ENCODE measurements at places on chromosomes 4 and X.

DNA sequence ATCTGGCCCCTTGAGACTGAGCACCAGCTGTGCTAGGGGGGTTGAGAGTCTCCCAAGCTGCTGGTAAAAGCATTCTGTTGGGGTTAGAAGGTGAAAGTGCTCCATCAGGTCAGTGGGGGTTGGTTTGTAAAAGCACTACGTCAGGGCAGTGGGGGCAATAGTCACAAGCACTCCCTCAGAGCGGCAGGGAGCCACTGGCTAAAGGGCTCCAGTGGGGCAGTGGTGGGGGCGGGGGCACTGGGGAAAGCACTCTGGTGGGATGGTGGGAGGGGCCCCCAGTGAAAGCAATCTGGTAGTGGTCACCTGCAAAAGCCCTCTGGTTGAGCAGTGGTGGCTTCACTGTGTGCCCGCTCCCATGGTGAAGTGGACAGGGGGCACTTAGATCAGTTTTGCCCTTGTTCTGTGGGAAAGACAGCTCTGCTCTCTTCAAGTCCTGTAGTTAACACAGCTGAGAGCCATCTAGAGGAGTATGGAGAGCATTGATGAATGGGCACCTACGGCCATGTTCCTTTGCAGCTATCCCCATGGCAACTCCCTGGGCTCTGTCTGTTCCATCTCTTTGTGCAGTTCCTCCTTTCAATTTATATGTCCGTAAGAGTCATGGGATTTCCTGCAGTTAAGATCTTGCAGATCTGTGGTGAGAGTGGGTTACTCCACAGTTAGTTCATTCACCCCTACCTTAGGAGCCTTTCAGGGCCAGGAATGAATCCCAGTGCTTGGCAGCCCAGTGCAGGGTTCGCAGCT, 106.4 kb downstream of the SH3BGRL start:
- no peak overlapping the region for H3K27ac ChIP-seq
- H3K4me3 ChIP-seq, result no peak overlapping the region
- no peaks in the 10 kb centered on the region for H3K27me3 ChIP-seq
- no peak for DNase-seq
- H3K36me3 ChIP-seq, result no peaks in the 10 kb centered on the region
- H3K4me1 ChIP-seq, result no peaks in the 10 kb centered on the region

- no peak overlapping the region for H3K4me3 ChIP-seq
- H3K4me1 ChIP-seq, result no peaks in the 10 kb centered on the region
- no peaks in the 10 kb centered on the region for H3K27me3 ChIP-seq
- DNase-seq, result no peak
These were observed 280.5 kb upstream of the GATB start for GRCh38 chr4:152041295-152041694.

DNA sequence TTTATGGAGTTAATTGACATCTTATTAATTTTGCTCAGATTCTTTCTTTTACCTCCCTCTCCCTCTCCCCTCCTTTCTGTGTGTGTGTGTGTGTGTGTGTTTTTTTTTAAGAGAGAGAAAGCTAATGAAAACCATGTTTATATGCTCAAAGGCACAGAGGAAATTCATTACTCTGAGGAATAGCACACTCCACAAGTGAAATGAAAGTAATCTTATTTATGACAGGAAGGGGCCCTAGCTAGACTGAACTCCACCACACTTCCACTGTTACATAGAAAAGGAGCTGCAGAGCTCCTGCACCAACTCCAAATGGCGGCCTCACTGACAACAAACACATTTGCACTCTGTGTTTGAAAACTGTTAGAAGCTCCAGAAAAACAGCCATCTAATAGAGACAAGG, 150.6 kb downstream of the RASL11B start:
- H3K4me1 ChIP-seq, result no peaks in the 10 kb centered on the region
- H3K27me3 ChIP-seq, result no peaks in the 10 kb centered on the region
- H3K4me3 ChIP-seq, result no peak overlapping the region

DNA sequence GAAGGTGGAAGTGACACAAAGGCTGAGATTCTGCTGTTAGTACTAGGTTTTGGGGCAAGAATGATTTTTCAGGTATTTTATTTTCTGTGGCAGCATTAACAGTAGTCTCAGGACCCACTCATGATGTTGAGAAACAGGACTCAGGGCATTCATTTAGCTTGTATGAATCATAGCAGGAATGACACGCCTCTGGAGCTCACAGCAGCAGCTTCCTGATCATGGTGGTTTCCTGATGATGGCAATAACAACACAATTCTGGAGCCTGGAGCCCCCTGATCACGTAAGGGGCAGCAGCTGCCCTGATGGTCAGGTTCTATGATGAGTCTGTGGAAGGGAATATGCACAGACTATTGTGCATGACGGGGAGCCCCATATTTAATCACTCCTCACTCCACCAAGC, 47.0 kb downstream of the TASL start:
- H3K4me1 ChIP-seq, result no peaks in the 10 kb centered on the region
- H3K36me3 ChIP-seq, result no peaks in the 10 kb centered on the region
- H3K4me3 ChIP-seq, result no peak overlapping the region
- no peak for DNase-seq
- H3K27me3 ChIP-seq, result no peaks in the 10 kb centered on the region

- H3K27ac ChIP-seq, result no peak overlapping the region
- no peaks in the 10 kb centered on the region for H3K27me3 ChIP-seq
- DNase-seq, result no peak
- no peak overlapping the region for H3K4me3 ChIP-seq
- H3K36me3 ChIP-seq, result no peaks in the 10 kb centered on the region
These were observed 103.6 kb downstream of the FAM13A start for GRCh38 chr4:88953400-88953799.

- peaks cover under 1% of the 10 kb centered on the region for H3K27me3 ChIP-seq
- H3K36me3 ChIP-seq, result no peaks in the 10 kb centered on the region
- no peak for DNase-seq
- no peak overlapping the region for H3K4me3 ChIP-seq
- no peak overlapping the region for H3K27ac ChIP-seq
- no peaks in the 10 kb centered on the region for H3K4me1 ChIP-seq
These were observed 7.4 kb downstream of the SCD5 start for GRCh38 chr4:82791179-82791578.

DNA sequence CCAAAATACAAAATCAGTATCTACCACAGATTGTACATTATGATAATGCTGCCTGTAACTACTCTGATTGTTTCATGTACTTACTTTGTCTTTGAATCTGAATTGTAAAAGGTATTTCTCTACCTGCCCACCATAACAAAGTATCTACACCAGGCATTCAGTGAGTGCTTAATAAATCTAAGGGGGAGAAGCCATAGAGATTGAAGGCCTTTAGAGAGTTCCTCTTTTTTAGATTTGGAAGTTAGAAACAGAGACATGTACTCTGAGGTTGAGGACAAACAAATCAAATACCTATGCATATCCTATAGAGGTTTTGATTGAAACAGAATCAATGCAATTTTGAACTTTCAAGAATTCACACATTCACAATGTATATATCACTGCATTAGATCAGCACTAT, 42.7 kb downstream of the SAT1 start:
- H3K36me3 ChIP-seq, result no peaks in the 10 kb centered on the region
- H3K4me3 ChIP-seq, result no peak overlapping the region
- no peaks in the 10 kb centered on the region for H3K4me1 ChIP-seq
- no peak overlapping the region for H3K27ac ChIP-seq
- H3K27me3 ChIP-seq, result no peaks in the 10 kb centered on the region
- no peak for DNase-seq

DNA sequence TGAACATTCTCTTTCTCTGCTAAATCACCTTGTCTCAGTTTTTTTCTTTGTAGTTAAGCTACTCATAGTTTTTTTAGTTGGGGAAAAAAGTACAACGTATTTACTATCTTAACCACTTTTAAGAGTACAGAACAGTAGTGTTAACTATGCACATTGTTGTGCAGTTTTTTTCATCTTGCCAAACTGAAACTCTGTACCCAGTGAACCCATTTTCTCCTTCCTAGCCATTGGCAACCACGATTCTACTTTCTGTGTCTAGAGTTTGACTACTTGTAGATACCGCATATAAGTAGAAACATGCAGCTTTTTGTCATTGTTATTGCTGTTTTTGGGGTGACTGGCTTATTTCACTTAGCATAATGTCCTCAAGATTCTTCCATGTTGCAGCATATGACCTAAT, 10.0 kb downstream of the N4BP2 start:
- H3K27ac ChIP-seq, result no peak overlapping the region
- no peaks in the 10 kb centered on the region for H3K36me3 ChIP-seq
- no peak for DNase-seq
- H3K4me1 ChIP-seq, result peaks cover 5% of the 10 kb centered on the region
- no peak overlapping the region for H3K4me3 ChIP-seq

GRCh38 chr4:181682367-181683047, 560.7 kb upstream of the TENM3 start:
- no peaks in the 10 kb centered on the region for H3K4me1 ChIP-seq
- H3K27me3 ChIP-seq, result no peaks in the 10 kb centered on the region
- H3K4me3 ChIP-seq, result no peak overlapping the region
- H3K36me3 ChIP-seq, result no peaks in the 10 kb centered on the region

GRCh38 chr4:99572527-99573240, 1.9 kb upstream of the MTTP start:
- H3K4me3 ChIP-seq, result no peak overlapping the region
- no peaks in the 10 kb centered on the region for H3K4me1 ChIP-seq
- no peak overlapping the region for H3K27ac ChIP-seq
- DNase-seq, result no peak

DNA sequence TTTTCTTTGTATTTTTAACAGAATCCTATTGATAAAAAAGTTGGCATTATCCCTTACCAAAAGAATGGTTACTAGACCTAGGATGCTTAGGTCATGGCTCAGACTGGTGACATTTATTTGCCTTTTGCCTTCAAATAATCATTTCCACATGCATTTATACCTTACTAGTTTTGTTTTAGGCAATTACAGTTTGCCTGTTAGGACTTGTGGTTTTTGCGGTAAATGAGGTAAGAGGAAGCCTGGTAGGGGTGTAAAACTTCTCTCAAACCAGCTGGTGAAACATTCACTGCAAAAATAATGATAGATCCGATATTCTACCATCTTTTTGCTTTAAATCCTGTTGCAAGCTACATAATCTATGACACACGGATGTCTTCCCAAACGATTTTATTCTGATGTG, 12.1 kb downstream of the LAMP2 start:
- no peak for DNase-seq
- H3K36me3 ChIP-seq, result no peaks in the 10 kb centered on the region
- no peak overlapping the region for H3K27ac ChIP-seq
- no peaks in the 10 kb centered on the region for H3K27me3 ChIP-seq

DNA sequence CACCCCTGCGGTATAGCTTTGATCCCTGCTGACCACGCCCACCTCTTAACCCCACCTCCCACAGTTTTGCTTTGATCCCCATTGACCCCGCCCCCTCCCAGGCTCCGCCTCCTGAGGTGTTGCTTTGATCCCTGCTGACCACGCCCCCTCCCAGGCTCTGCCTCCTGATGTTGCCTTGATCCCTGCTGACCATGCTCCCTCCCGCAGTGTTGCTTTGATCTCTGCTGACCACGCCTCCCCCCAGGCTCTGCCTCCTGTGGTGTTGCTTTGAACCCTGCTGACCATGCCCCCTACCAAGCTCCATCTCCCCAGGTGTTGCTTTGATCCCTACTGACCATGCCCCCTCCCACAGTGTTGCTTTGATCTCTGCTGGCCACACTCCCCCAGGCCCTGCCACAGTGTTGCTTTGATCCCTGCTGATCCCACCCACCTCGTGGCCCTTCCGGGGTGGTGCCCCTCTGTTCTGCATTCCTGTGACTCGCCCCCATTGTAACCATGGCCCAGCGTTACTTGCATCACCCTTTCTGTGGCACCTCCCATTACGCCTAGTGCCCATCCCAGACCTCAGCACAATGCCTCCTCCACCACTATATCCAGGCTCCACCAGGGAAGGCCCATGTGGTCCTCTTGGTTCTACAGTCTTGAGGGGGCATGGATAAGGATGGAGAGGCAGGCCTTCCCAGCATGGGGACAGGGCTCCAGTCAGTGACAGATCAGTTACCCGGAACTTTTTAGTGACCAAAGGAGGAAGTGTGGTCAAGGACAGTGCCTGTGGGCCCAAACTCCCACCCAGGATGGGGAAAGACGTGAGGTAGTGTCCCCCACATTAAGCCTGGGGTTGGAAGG, 70.8 kb downstream of the ADRA2C start:
- no peak overlapping the region for H3K4me3 ChIP-seq
- no peak for DNase-seq
- H3K36me3 ChIP-seq, result no peaks in the 10 kb centered on the region
- no peaks in the 10 kb centered on the region for H3K27me3 ChIP-seq

GRCh38 chrX:40392599-40392998, 188.2 kb upstream of the ATP6AP2 start:
- no peaks in the 10 kb centered on the region for H3K27me3 ChIP-seq
- H3K4me1 ChIP-seq, result no peaks in the 10 kb centered on the region
- H3K27ac ChIP-seq, result no peak overlapping the region
- H3K4me3 ChIP-seq, result no peak overlapping the region

GRCh38 chr4:160872491-160872890, 1291.3 kb downstream of the FSTL5 start:
- H3K27me3 ChIP-seq, result no peaks in the 10 kb centered on the region
- H3K36me3 ChIP-seq, result no peaks in the 10 kb centered on the region
- H3K27ac ChIP-seq, result no peak overlapping the region

DNA sequence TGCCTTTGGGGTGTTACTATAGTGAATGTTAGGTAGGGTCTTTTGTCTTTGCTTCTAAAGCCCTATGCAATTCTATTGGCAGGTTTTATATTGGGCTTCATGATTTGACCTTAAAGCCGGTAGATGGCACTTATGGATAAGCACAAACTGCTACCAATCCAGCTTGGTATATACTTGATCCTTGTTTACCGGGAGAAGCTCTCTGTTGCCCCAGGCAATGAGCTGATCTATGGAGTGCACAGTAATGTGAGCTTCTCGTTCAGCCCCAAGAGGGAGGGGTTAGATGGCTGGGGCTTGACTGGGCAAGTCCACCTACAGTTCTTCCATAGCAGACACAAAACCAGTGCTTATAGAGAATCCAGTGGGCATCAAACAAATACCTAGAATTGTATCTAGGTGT, 287.2 kb upstream of the CT83 start:
- H3K36me3 ChIP-seq, result no peaks in the 10 kb centered on the region
- H3K4me1 ChIP-seq, result no peaks in the 10 kb centered on the region
- H3K4me3 ChIP-seq, result no peak overlapping the region
